Activated CD4-positive, CD25-positive, alpha-beta regulatory T cell treated with anti-CD3 and anti-CD28 coated beads, Interleukin-2, amount 50 U/mL, for 72 hours (primary cell): ENCODE measurements at places on chromosomes 2 and 18.

DNA sequence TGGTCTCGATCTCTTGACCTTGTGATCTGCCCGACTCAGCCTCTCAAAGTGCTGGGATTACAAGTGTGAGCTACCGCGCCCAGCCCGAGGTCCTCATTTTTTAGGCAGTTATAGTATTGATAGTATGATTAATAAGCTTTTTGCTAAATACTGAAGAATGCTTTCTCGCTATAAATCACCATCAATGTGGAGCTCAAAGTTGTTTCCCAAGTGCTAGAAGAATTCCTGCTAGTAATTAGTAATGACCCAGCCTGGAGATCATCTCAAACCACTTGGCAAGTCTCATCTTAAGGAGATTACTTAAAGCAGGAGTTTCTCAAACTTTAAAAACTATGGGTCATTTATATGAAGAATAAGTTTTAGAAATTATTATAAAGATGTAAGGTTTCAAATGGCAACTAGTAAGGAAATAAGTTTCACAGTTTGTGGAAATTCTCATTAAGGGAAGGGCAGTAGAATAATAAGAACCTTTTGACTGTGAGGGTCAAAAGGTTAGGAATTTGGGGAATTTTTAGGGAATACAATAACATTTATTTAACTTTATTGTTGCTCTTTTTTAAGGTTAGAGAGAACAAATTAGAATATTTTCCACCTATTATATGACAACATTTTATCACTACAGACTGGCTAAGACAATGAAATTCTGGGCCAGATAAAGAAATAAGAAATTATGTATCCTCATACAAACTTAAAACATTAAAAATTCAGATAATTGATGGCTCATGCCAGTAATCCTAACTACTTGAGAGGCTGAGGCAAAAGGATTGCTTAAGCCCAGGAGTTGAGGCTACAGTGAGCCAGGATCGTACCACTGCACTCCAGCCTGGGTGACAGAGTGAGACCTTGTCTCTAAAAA is 148.6 kb upstream of the MAP3K20 start:
- DNase-seq: no peak

- DNase-seq: no peak
Observed at GRCh38 chr2:72116081-72116533, 31.6 kb downstream of the CYP26B1 start.

DNA sequence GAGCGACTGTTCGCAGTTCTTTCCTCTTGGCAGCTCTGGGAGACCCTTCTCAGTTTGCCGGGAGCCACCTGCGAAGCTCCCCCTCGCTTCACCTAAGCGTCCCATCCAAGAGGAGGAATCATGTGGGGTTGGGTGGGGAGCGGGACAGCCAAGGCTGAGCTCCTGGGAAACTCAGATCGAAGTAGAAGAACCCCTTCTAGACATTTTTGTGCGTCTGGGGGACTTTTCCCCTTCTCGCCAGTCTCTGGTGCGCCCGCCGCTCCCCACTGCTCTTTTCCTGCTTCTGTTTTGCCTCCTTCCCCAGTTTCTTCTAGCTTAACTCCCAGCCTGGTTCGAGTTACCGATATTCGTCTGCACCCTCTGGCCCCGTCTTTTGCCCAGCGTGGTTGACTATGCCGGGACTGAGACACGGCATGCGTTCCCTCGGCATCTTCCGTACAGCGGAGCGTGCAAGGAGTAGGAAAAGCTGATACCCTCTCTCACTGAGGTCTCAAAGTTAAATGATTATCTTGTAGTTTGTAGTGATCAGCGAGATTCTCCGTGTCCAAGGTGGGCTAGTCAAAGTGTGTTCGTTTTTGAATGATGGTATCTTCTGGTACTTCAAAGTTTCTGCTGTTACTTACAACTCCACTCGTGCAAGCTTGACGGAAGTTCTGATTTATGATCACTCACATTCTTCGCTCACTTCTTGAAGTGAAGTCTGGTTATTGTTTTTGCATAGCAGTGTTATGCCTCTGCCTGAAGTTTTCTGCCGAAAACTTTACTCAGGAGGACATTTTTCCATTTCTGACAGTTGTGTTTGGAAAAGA is 664 bp downstream of the CAMKMT start:
- peak; percentile 38 for DNase-seq

- peak; percentile 70 for DNase-seq
Observed at GRCh38 chr2:96142217-96143113, 2.8 kb downstream of the DUSP2 start.

DNA sequence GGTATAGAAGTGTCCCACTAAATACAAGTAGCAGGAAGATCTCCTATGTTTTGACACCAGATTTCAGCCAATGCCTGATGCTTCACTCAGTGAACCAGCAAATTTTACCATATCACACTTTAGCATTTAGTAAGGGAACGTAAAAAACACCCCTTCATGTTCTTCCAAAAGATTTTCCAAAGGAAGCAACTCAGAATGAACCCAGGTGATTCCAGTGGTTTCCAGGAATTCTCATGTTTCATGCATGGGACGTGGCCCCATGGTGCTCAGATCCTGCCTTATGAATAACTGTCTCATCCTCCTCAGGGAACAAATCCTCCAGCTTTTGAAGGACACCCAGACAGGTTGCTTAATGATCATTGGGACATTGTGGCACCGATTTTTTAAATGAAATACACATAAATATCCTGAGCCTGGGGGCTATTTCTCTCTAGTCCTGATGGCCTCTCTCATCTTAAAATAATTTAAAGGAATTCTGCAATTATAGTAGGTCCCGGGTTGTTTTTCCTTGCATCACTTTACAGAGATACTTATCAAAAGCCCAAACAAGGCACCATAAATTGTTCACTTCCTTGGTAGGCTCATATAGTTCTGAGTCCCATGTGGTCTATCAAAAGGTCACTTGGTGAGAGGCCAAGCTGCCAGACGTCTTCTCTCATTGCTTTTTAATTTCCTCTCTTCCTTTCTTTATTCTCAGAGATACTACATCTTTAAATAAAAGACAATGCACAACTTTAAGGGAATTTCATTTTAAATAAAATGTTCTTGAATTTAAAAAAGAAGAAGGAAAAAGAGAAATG is 261.0 kb downstream of the ZNF516 start:
- DNase-seq: no peak

GRCh38 chr2:105864262-105864661 is 119.5 kb downstream of the NCK2 start:
- no peak for DNase-seq

DNA sequence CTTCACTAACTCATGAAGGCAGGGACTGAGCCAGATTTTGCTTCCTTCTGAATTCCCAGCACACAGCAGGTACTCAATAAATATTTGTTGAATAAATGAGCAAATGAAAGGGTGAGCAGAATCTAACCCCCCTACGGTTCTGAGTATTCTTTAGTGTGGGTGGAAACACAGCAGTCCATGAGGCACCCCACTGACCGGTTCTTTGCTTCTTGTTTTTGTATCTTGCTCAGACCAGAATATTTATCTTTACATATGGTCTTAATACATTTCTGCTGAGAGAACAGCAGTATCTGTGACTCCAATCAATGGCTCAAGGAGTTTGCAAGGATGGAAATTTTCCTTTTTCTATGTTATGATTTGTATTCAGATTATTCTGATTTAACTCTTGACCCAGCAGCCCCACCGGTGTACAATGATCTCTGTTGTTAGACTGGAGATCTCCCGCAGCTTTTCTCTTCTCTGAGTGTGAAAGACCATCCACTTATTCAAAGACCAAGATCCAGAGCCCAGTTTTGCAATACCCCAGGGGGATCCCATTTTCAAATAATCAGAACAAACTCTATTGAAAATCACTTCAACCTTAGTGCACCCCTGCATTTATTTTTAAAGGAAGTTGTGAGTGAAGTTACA is 506.5 kb upstream of the TNP1 start:
- no peak for DNase-seq

- no peak for DNase-seq
Observed at GRCh38 chr2:98806236-98806697, 75.3 kb upstream of the MGAT4A start.

DNA sequence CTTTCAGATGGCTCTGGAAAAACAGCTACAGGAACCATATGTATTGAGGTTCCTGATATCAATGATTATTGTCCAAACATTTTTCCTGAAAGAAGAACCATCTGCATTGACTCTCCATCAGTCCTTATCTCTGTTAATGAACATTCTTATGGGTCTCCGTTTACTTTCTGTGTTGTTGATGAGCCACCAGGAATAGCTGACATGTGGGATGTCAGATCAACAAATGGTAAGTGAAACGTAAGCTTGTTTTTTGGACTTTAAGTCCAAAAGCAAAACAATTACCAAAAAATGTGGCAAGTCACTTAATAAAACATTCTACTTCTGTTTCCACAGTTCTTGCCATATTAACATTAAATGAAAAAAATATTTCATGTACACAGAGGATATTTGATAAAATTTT is 26.8 kb downstream of the DSG4 start:
- no peak for DNase-seq

DNA sequence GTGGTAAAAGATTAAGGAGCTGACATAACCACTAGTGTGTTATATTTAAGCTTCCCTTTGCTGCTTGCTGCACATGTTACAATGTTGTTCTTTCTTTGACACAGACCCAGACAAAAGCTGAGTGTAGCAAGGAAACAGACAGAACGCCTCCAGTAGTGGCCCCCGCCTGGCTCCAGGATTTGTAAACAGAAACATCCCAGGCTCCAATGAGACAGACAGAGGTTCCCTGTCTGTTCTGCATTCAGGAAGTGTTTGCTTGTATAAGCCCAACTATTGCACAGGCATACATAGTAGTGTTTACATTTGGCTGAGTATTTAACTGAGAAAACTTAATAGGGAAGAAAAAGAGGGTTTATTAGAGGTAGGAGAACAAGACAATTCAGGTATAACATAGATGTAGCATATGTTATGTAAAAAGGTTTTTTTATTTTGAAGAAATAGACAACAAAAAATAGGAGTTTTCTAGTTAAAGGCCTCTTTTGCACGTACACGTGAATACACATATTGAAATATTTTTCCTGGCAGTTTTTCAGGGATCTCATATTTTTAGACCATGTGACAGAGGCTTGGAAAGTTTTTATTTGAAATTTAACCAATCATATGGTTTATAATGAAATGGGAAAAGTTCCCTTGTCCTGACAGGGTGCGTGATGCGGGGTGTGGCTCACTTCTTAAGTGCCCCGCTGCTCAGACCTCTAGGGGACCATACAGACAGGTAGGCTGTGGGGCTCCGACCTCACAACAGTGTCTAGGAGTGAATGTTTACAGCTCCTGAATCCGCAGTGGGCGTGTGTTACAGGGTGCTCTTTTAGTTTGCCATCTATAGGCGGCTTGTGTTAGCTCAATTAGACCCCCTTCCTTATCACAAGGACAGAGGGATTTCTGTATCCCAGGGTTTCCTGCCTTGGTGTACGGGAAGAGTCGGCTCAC is 118.4 kb downstream of the BMPR2 start:
- no peak for DNase-seq

DNA sequence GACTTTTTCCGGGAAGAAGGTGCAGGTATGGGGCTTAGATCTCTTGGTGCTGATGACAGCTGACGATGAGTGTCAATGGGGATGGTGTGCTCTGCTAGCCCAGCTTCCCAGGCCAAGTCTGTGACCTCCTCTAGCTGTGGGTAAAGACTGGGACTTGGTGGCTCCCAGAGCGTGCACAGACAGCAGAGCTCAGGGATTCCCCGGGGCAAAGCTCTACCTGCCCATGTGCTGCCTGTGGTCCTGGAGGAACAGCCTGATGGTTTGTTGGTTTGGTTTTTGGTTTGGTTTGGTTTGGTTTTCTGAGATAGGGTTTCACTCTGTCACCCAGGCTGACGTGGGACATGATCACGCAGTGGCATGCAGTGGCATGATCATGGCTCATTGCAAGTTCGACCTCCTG is 19.2 kb downstream of the ATP6V1B1 start:
- DNase-seq: no peak

- DNase-seq: no peak
Observed at GRCh38 chr2:228056293-228057097, 125.0 kb downstream of the SPHKAP start.

DNA sequence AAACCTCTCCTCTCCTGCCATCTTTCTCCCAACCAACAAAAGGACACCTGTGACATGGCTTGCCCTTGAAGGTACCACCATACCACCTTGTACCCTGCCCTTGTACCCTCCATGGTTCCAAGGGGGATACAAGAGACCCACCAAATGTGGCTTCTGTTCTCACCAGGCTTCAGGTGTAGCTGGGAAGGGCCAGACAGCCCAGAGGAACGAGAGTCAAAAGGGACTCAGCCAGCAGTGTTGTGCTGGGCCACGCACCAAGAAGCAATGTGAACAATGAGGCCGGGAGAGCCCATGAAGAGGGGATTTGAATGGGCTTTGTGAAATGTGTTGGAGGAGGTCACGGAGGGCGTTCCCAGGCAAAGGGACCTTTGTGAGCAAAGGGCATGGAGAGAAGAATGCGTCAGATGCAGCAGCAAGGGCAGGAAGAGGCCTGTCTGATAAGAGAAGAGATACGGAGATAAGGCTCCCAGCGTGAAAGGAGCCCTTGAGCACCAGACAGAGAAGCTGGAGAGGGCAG is 48.6 kb downstream of the PLB1 start:
- no peak for DNase-seq

DNA sequence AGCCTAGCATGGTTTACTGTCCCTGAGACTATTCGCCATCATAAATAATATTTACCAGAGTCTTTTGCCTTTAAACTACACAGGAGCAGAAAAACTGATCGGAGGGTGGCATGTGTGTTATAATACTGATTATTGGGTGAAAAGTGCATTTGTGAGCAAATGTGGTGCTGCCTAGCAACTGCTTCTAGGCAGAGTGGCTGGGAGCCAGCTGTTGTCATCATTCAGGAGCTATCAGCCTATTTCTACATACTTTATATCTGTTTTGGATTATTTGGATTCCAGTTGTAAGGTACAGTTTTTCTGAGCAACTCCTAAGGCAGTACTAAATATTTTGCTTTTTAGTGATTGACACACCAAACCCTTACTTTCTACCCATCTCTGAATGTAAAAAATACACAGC is 75.0 kb upstream of the MSTN start:
- DNase-seq: no peak

DNA sequence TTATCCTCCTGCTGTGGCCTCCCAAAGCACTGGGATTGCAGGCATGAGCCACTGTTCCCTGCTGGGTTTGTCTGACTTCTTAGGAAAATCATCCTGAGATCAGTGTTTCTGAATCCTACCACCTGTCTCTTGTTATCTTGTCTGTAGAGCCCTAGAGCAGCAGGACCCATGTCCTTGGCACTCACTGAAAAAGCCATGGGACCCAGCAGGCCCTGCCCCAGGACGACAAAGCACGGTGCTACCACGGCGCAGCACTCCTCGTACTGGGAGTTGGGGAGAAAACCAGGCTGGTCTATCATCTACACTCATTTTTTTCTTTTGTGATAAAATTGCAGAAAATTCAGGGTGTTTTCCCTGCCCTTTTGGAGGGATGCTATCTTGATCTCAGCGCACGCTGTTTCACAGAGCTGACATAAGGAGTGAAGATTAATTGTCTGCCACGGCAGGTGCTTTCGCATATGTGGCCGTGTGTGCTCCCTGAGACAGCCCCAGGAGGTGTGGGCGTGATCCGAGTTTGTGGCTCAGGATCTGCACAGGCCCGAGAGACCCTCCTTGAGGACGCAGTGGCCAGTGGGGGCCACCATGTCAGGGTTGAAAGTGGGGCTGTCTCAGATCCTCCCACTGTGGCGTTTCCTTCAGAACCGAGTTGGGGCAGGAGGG is 179.1 kb downstream of the LDLRAD4 start:
- no peak for DNase-seq

GRCh38 chr2:75928093-75928492 is 217.4 kb upstream of the GCFC2 start:
- DNase-seq: no peak

- DNase-seq: no peak
Observed at GRCh38 chr2:198488964-198489363, 684.6 kb downstream of the PLCL1 start.

GRCh38 chr2:156181208-156181607 is 151.3 kb downstream of the NR4A2 start:
- DNase-seq: no peak

GRCh38 chr2:182954789-182955188 is 83.5 kb downstream of the NCKAP1 start:
- DNase-seq: no peak
